Naive thymus-derived CD8-positive, alpha-beta T cell (primary cell): ENCODE measurements at places on chromosomes 13 and 19. TPM values are rescaled to one million over a fixed set of nuclear protein-coding genes. Genes with fewer than 3 reads are reported as not detected.

Gene MEIS3
- not detected for total RNA-seq

DNA sequence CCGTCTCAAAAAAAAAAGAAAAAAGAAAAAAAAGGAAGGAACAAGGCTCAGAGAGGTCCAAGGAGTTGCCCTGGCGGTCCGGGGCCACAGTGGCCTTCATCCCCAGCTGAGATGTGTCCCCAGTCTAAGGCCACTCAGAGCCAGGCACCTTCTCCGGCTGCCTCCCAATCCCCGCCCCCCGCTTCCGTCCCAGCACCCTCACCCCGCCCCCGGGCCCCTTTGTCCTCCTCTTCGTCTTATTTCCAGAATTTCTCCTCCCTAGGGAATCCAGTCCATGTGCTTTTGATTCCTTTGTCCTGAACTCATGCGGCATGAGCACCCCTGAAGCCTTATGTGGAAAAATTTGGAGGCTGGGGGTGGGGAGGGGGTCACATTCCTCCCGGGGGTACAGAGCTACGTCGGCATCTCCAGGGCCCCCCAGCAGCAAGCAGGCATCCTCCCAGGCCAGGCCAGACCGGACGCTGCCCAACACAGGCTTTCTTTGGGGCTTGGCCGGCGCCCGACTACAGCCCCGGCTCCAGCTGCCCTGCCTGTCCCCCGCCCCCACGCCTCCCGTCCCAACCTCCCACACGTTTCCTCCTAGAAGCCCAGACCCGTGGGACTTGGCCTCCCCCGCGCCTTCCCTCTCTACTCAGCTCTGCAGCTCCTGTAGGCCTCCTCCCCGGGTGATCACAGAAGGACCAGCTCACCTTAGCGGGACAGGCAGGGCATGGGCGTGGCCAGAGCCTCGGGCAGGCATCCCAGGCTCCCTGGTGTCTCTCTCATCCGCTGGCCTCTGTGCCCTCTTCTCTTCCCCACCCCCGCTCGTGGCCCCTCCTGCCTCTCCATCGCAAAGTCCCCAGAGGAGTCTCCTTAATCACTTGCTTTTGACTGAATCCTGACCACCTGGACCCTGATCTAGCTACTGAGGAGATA, 17.8 kb upstream of the ADGRE5 start:
- no peak for DNase-seq
- H3K27ac ChIP-seq: peak overlapping the region; percentile 100
- peaks cover 59% of the 10 kb centered on the region for H3K4me1 ChIP-seq
- no peaks in the 10 kb centered on the region for H3K27me3 ChIP-seq
- H3K36me3 ChIP-seq: no peaks in the 10 kb centered on the region

- H3K27ac ChIP-seq: no peak overlapping the region
- peaks cover 2% of the 10 kb centered on the region for H3K4me1 ChIP-seq
- H3K4me3 ChIP-seq: no peak overlapping the region
Measured at GRCh38 chr19:3642987-3643673, 16.5 kb upstream of the CACTIN start.

DNA sequence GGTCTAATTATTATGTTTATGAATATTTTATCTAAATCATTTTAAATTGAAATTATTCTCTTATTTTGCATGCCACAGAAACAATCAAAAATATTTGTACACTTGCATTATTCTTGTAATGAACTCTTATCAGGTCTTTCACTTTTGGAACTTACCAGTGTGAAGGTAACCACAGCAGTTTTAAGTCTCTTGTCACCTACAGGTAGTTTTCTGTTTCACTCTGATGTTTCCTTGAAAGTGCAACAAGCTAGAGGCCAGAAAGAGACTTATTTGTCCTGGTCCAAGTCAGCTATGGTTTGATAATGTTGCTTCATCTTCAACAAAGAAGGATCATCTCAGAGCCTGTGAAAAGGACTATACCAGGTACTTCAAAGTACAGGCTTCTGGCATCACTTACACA, 133.4 kb upstream of the NBEA start:
- no peak overlapping the region for H3K27ac ChIP-seq
- no peaks in the 10 kb centered on the region for H3K27me3 ChIP-seq
- H3K4me1 ChIP-seq: no peaks in the 10 kb centered on the region
- no peak overlapping the region for H3K4me3 ChIP-seq
- H3K36me3 ChIP-seq: no peaks in the 10 kb centered on the region
